ENCODE measurements at places on chromosomes 16 and 17. TPM values are rescaled to one million over a fixed set of nuclear protein-coding genes. Genes with fewer than 3 reads are reported as not detected.

The SPATA33 gene
- total RNA-seq = 1.1 TPM

The FADS6 gene
- 4.9 TPM for total RNA-seq

The BORCS6 gene
- 26.2 TPM for total RNA-seq

The TNP2 gene
- total RNA-seq = not detected

The KRT20 gene
- 0.12 TPM for total RNA-seq

The CMTM1 gene
- total RNA-seq = not detected

The MFAP4 gene
- 11.1 TPM for total RNA-seq

The SPN gene
- 4.0 TPM for total RNA-seq

The EMP2 gene
- total RNA-seq = 74.1 TPM

The SPATA22 gene
- total RNA-seq = not detected

The ZG16B gene
- 25.9 TPM for total RNA-seq

The PRAC2 gene
- not detected for total RNA-seq

The HSPB9 gene
- total RNA-seq = not detected

The DNAH3 gene
- total RNA-seq = 1.8 TPM

The ATP2A1 gene
- 0.07 TPM for total RNA-seq

The ALDOC gene
- total RNA-seq = 152 TPM

The PRSS8 gene
- 181 TPM for total RNA-seq

The TMEM100 gene
- 1.6 TPM for total RNA-seq

The NLGN2 gene
- 9.6 TPM for total RNA-seq

The ADAD2 gene
- not detected for total RNA-seq

The PIRT gene
- total RNA-seq = 0.06 TPM

The TNFSF13 gene
- 15.3 TPM for total RNA-seq

The ASGR1 gene
- 6.6 TPM for total RNA-seq

The CHST6 gene
- not detected for total RNA-seq

The SOX8 gene
- total RNA-seq = 3.0 TPM

The CALB2 gene
- not detected for total RNA-seq

The EPN2 gene
- 251 TPM for total RNA-seq

The TBX4 gene
- not detected for total RNA-seq

The NPW gene
- total RNA-seq = 0.38 TPM

The PIMREG gene
- 2.8 TPM for total RNA-seq

The YBX2 gene
- 8.0 TPM for total RNA-seq

The CCL4 gene
- total RNA-seq = 0.76 TPM

The RHBDL1 gene
- total RNA-seq = 5.3 TPM

The TM4SF5 gene
- total RNA-seq = not detected

The FBXO39 gene
- total RNA-seq = 0.54 TPM

The XYLT1 gene
- 19.3 TPM for total RNA-seq

The GPR142 gene
- total RNA-seq = not detected

All from lower leg skin (tissue), 4 donors.